ENCODE measurements at places on chromosomes 2 and 18.

DNA sequence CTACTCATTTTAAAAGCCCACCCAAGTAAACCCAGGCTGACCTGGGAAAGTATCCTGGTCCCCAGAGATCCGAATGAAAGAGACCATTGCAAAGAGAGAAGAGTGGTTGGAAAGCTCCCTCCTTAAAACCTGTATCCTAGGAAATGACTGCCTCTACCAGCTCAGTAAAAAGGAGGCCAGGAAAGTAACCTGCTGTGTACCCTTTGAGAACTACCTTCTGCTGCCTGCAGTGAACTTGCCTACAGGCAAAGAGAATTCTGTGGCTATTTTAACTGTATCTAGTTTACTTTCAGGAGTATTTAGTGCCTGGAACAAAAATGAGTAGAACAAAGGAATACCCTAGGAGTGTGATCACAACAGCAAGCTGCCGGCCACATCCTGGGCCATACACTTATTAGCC lies 641.7 kb upstream of the NRXN1 start:
- H3K4me1 ChIP-seq = no peaks in the 10 kb centered on the region
- DNase-seq = no peak
- no peak overlapping the region for H3K4me3 ChIP-seq
- H3K27me3 ChIP-seq = no peaks in the 10 kb centered on the region
- no peak overlapping the region for H3K27ac ChIP-seq

DNA sequence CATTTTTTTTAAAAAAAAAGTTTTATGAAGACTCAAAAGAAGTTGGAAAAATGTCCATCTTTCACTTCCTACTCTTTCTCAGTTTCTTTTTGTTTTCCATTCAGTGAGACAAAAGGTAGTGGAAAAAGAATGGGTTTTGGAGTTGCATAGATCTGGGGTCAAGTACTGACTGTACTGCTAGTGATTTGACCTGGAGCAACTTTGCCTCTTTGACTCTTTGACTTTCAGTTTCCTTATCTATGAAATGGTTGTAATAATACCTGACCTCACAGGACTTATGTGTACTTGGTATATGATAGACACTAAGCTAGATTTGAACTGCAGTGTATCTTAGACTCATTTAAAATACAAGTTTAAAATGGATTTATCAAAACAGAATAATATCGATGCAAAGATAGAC lies 3.5 kb upstream of the KCNE4 start:
- no peaks in the 10 kb centered on the region for H3K27me3 ChIP-seq
- no peak overlapping the region for H3K27ac ChIP-seq
- no peaks in the 10 kb centered on the region for H3K36me3 ChIP-seq
- H3K4me3 ChIP-seq = no peak overlapping the region

DNA sequence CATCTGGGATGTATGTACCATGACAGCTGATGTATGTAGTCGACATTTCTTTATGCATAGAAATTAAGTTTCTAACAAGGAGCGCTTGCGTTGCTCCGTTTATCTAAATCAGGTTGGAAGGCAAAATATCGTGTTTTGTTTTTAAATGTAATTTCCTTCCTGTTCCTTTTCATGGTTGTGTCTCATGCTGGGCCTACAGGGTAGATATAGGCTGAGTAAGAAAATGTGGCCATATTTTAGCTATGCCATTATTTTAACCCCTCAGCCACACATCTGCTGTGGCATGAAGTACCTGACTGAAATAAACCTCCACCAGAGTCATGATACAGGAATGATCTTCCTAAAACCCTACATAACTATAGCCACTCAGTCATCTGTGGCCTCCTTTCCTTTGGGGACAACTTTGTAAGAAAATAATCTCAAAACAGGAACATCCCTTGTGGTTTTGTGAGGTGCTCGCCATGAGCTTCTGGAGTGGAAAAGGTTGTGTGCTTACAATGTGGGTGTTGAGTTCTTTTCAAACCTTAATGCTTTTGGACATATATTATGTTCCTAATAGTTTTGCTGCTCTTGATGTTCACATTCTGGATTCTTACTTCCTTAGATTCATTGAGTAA lies 214.3 kb downstream of the FAM210A start:
- no peaks in the 10 kb centered on the region for H3K4me1 ChIP-seq
- H3K36me3 ChIP-seq = no peaks in the 10 kb centered on the region
- no peak overlapping the region for H3K4me3 ChIP-seq
- H3K27me3 ChIP-seq = no peaks in the 10 kb centered on the region

- H3K4me1 ChIP-seq = no peaks in the 10 kb centered on the region
- H3K4me3 ChIP-seq = no peak overlapping the region
- H3K27ac ChIP-seq = no peak overlapping the region
- H3K27me3 ChIP-seq = no peaks in the 10 kb centered on the region
- no peaks in the 10 kb centered on the region for H3K36me3 ChIP-seq
Observed at GRCh38 chr18:3873698-3874097, 423.7 kb downstream of the TGIF1 start.

DNA sequence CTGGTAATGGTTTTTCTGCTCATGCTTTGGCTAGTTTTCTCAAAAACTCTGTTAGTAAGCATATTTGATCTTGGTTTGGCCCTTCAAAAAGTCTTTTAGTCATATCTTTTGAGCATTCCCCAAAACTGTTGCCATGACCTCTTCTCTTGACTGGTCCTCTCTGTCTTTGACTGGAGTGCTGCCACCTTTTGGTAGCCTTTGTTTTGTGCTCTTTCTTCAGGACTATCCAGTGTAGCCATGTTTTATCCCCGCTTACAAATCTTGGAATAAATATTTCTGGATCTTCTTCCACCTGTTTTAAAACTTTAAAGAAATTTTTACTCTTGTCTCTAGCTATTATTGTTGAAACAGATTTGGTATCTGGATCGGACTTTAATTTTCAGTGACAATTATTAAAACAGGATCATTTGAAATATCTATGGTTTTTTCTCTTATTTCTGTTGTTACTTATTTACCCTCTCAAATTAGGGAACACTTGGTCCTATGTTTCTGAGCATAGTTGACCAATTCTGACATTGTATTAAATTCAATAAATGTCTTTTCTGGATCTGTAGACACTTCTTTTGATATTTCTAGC lies 965 bp upstream of the ELOA2 start:
- H3K27ac ChIP-seq = no peak overlapping the region
- no peaks in the 10 kb centered on the region for H3K4me1 ChIP-seq
- no peak for DNase-seq
- no peak overlapping the region for H3K4me3 ChIP-seq
- H3K36me3 ChIP-seq = no peaks in the 10 kb centered on the region
- H3K27me3 ChIP-seq = no peaks in the 10 kb centered on the region

- no peak overlapping the region for H3K27ac ChIP-seq
- H3K4me1 ChIP-seq = no peaks in the 10 kb centered on the region
- no peaks in the 10 kb centered on the region for H3K27me3 ChIP-seq
- H3K4me3 ChIP-seq = no peak overlapping the region
Observed at GRCh38 chr2:37692711-37693110, 21.3 kb upstream of the CDC42EP3 start.

DNA sequence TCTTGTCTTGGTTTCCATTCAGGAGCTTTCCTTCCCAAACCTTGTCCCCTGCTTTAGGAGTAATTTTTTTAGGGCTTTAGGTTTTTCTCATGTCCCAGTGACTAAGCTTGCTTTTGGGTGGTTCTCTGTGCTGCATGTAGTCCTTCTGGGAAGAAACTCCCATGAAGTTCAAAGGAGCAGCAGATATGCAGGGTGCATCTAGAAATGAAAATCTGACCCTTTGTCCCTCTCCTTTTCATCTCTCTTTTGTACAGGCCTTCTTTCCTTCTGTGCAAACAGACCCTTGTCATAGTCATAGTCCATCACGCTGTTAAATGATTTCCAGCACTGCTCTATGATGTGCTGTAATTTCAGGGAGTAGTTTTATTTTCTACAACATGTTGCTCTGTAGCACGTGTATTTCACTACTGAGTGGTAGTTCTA lies 20.4 kb downstream of the FMNL2 start:
- no peaks in the 10 kb centered on the region for H3K4me1 ChIP-seq
- DNase-seq = no peak
- no peak overlapping the region for H3K27ac ChIP-seq

GRCh38 chr2:96256611-96257113 lies 9.1 kb downstream of the TMEM127 start:
- peak overlapping the region; percentile 90 for H3K27ac ChIP-seq
- H3K36me3 ChIP-seq = peaks cover 11% of the 10 kb centered on the region
- H3K4me3 ChIP-seq = no peak overlapping the region
- H3K4me1 ChIP-seq = peaks cover 3% of the 10 kb centered on the region
- no peaks in the 10 kb centered on the region for H3K27me3 ChIP-seq

GRCh38 chr2:42850016-42850805 lies 57.8 kb upstream of the HAAO start:
- DNase-seq = no peak
- no peak overlapping the region for H3K4me3 ChIP-seq
- H3K36me3 ChIP-seq = no peaks in the 10 kb centered on the region
- H3K27ac ChIP-seq = peak overlapping the region; percentile 48

GRCh38 chr2:66173645-66174044 lies 261.3 kb upstream of the MEIS1 start:
- no peak overlapping the region for H3K27ac ChIP-seq
- H3K36me3 ChIP-seq = no peaks in the 10 kb centered on the region
- no peak overlapping the region for H3K4me3 ChIP-seq
- DNase-seq = no peak
- H3K27me3 ChIP-seq = no peaks in the 10 kb centered on the region

DNA sequence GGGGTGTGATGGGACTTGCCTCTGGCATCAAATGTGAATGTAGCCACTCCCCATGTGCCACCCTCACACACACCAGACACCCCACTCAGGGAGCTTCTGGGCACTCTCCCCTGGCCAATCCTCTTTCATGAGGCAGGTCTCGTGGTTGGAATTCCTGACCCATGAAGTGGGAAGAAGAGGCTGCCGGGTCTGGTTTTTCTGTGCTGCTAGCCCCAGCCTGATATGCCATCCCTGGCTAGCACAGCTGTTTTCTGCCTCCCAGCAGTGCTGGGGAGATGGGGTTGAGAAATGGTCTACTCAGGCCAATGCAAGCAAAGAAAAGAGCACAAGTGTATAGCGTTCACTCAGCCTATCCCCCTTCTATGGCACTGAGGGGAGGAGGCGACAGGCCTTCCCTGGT lies 1.2 kb upstream of the C2orf72 start:
- no peaks in the 10 kb centered on the region for H3K4me1 ChIP-seq

GRCh38 chr18:44786688-44787087 lies 106.0 kb downstream of the SETBP1 start:
- H3K36me3 ChIP-seq = no peaks in the 10 kb centered on the region
- H3K4me3 ChIP-seq = no peak overlapping the region
- no peak overlapping the region for H3K27ac ChIP-seq
- DNase-seq = no peak
- no peaks in the 10 kb centered on the region for H3K27me3 ChIP-seq

DNA sequence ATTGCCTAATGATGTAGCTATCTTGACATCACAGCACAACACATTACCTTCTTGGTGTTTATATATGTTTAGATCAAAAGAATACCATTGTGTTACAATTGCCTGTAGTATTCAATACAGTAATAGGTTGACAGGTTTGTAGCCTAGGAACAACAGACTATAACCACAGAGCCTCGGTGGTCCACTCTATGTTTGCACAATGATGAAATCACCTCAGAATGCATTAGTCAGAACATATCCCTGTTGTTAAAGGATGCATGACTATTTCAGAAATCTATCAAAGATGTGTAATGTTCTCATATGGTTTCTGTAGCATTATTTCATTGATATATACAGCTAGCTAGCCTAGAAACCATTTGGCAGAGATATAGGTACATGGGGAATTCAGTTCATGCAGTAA lies 8.9 kb downstream of the METTL5 start:
- H3K4me3 ChIP-seq = no peak overlapping the region
- H3K4me1 ChIP-seq = no peaks in the 10 kb centered on the region
- H3K36me3 ChIP-seq = peaks cover 3% of the 10 kb centered on the region
- H3K27me3 ChIP-seq = no peaks in the 10 kb centered on the region

DNA sequence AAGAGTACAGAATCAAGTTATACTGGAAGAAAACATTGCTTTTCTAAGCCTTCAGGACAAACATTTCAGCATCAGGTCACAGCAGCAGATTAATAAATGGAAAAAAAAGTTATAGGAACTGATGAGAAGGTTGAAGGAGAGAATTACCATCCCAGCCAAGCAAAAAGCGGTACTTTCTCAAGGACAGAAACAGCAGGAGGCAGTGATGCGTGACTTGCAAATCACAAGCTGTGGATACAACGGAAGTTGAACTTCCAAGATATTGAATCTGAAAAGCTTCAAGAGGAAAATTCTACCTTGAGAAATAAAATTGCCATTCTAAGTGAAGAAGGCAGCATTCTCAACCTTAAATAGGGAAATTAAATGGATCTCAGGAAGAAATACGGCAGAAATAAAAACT lies 18.5 kb upstream of the SERPINB12 start:
- no peaks in the 10 kb centered on the region for H3K4me1 ChIP-seq
- no peaks in the 10 kb centered on the region for H3K27me3 ChIP-seq

DNA sequence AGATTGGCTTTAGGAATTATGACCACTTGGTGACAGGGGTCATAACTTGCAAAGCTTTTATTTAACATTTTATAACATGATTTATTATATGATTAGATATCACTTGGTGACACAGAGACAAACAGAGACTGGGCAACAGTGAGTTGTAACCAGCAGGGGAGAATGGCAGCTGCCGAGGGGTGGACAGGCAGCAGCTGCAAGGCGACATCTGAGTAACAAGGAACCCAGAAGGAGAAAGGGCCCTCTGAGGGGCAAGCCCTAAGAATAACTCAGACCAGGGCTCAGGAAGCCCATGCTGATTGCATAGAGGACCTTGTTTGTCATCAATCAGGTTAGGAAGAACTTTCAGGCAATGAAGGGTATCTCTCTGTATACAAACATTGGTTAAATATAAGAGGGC lies 339.9 kb upstream of the SOX11 start:
- no peaks in the 10 kb centered on the region for H3K4me1 ChIP-seq
- H3K27ac ChIP-seq = no peak overlapping the region
- no peaks in the 10 kb centered on the region for H3K36me3 ChIP-seq
- DNase-seq = no peak

DNA sequence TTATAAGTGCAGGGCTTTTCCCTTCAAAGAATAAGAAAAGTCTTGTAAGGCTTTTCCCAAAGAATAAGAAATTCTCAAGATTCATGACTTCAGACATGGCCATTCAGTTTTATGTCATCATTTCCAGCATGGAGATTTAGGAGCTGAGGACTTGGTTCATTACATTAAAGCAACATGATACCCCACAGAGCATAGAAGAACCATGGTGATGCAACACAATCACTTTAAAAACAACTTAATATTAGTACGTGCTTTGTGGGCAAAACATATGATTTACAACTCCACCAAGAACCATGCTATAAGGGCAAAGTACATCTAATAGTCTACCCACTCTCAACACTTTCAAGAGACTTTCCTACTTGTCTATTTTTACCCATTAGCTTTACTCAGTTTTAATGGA lies 214.4 kb downstream of the SRBD1 start:
- no peaks in the 10 kb centered on the region for H3K4me1 ChIP-seq
- H3K27ac ChIP-seq = no peak overlapping the region
- no peaks in the 10 kb centered on the region for H3K36me3 ChIP-seq
- DNase-seq = no peak
- H3K27me3 ChIP-seq = no peaks in the 10 kb centered on the region

GRCh38 chr2:147495734-147496133 lies 349.1 kb upstream of the ACVR2A start:
- H3K4me1 ChIP-seq = no peaks in the 10 kb centered on the region
- no peak overlapping the region for H3K4me3 ChIP-seq
- no peak for DNase-seq

- H3K36me3 ChIP-seq = no peaks in the 10 kb centered on the region
- H3K4me3 ChIP-seq = peak overlapping the region; percentile 47
- peak overlapping the region; percentile 90 for H3K27ac ChIP-seq
- no peaks in the 10 kb centered on the region for H3K27me3 ChIP-seq
- no peaks in the 10 kb centered on the region for H3K4me1 ChIP-seq
- no peak for DNase-seq
Observed at GRCh38 chr2:231680285-231680991, 27.9 kb upstream of the PTMA start.
